ENCODE measurements at places on chromosomes 13 and 19. TPM values are rescaled to one million over a fixed set of nuclear protein-coding genes. Genes with fewer than 3 reads are reported as not detected.
A peak's percentile ranks its signal among the peaks of the same experiment; 100 is the strongest.

The CYP4F11 gene
- 0.53 TPM for polyA plus RNA-seq

The PBX4 gene
- 5.8 TPM for polyA plus RNA-seq

The ZNF235 gene
- polyA plus RNA-seq = 14.2 TPM

The CRLF1 gene
- polyA plus RNA-seq = 4.8 TPM

The POGLUT2 gene
- polyA plus RNA-seq = 48.3 TPM

The PPP1R12C gene
- polyA plus RNA-seq = 114 TPM

GRCh38 chr19:32223106-32223505 is 122.3 kb upstream of the ZNF507 start:
- DNase-seq = no peak

DNA sequence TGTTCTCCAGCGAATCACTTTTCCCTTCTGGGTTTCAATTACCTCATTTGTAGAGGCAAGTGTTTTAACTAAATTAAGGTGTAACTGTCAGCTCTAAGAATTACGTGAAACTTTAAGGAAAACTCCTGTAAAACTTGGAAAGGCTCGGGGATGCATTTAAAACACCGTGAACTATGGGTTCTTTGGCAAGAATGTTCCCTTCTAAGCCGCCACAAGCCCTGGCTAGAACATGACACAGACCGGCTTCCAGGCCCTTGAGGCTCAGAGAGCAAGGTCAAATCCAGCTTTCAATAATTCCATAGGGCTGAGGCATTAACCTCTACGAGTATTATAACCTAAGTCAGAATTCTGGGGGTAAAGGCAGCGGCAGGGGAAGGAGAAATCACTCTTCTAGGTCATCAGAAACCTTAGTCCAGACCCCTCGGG is 685 bp downstream of the VWA8 start:
- DNase-seq = peak; percentile 17

GRCh38 chr13:36685927-36686326 is 12.1 kb downstream of the SERTM1 start:
- DNase-seq = no peak

DNA sequence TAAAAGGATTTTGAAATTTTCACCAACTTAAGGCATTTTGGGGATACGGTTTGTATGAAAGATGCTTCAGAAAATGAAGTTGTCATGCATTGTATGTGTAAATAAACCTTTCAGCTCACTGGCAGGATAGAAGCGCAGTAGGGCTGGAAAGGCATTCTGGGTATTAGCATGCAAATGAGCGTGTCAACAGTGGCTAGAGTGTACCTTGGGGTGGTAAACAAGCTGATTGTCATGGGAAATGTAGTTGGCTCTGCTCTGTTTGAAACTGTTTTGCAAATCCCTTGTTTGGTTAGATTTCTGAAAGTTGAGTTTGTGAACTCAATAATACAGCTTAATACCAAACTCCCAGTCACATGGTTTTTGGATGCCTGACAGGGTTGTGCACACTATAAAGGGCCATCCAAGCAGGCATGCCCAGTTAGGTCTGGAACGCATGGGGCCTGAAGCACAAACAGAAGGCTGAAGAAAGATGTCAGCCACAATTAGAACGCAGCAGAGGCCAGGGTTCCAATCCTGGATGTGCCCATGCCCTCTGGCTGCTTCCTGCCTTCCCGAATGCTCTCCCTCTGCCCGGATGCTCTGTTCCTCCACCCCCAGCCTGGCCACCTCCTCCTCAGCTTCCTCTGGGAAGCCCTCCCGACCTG is 14.6 kb downstream of the GSX1 start:
- no peak for DNase-seq

DNA sequence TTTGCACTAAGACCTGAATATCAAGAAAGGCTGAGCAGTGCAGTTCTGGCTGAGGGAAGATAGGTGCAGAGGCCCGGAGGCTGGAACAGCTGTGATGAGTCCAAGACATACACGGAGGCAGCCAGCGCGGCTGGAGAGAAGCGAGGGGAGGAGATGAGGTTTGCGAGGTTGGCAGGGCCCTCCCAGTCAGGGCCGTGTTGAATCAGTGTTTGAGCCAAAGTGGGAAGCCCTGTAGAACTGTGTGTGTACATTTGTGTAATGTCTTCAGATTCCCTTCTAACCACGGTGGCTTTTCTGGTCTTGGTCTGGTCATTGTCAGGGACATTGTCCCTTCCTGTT is 34.9 kb downstream of the PAK4 start:
- no peak for DNase-seq

- DNase-seq = no peak
Measured at GRCh38 chr19:55209693-55210472, 582 bp upstream of the PTPRH start.

- DNase-seq = no peak
Measured at GRCh38 chr13:112930192-112930591, 38.8 kb upstream of the MCF2L start.

- no peak for DNase-seq
Measured at GRCh38 chr13:27104606-27105005, 67.0 kb downstream of the USP12 start.

- no peak for DNase-seq
Measured at GRCh38 chr19:4362101-4362828, 18.9 kb downstream of the MPND start.

- DNase-seq = no peak
Measured at GRCh38 chr13:95797016-95797415, 120.1 kb downstream of the DNAJC3 start.

- no peak for DNase-seq
Measured at GRCh38 chr13:51158880-51159518, 47.9 kb upstream of the C13orf42 start.

GRCh38 chr13:88461272-88462009 is 790.3 kb downstream of the SLITRK5 start:
- DNase-seq = no peak

DNA sequence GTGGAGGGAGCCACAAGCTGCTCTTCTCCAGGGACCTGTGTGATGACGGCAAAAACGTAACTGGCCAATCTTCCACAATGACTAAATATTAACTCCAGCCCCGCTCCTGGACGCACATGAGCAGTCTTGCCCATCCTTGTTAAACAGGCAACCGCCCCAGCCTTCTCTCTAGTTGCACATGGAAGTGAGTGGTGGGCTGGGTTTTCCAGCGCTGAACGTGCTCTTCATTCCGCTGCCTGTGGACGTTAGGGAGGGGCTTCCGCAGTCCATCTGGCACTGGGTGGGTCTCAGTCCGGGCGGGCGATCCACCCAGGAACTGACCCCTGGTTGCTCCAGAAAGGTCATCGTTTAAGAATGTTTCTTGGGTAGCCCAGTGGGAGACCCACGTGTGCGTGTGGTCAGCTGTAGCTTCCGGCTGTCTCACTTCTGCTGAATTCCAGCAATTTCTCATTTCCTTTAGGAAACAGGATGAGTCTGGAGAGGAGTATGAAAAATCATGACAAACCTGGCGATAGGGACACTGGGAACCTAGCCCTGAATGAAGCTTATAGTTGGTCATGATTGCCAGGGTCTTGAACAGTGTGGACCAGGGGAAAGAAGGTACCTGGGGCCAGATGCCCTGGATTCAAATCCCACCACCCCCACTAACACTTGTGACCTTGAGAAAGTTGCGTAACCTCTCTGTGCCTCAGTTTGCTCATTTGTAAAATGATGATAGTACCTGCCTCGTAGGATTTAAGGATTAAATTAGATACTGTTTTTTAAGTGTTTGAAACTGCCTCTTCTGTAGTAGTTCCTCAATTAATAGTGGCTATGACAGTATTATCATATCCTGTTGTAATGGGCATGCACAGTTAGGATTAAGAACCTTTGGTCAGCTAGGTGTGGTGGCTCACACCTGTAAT is 92.6 kb downstream of the SIPA1L3 start:
- DNase-seq = peak; percentile 47

DNA sequence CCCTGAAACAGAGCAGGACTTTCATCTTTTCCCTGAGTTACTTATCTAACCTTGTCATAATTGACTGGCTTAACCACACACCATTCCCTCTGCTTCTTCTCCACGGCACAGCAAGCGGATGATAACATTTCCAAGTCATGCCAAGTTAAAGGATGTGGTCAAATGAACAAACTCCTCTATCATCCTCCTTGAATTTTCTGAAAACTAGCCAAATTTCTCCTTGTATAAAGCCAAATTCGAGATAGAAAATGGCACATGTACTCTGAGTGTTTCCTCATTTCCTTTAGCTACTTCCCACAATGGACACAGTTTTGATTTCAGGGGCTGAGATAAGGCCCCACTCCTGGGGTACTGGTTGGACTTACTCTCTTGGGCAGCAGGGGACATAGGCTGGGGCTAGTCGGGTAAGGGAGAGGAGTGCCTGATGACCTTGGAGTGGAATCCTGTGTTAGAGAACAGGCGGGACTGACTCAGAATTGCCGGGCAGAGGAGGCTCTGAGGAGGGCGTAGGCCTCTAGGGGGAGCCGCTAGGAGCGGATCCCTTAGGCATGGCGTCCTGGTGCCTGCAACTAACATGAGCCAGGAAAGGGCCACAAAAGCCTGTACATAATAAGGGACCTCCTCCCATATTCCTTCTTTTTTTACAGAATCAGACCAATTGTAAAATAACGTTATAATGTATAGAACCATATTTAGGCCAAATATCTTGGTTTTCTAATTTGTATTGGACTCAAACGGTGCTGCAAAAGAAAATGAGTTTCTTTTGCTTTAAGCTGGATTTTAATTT is 20.3 kb upstream of the TMTC4 start:
- peak; percentile 7 for DNase-seq

DNA sequence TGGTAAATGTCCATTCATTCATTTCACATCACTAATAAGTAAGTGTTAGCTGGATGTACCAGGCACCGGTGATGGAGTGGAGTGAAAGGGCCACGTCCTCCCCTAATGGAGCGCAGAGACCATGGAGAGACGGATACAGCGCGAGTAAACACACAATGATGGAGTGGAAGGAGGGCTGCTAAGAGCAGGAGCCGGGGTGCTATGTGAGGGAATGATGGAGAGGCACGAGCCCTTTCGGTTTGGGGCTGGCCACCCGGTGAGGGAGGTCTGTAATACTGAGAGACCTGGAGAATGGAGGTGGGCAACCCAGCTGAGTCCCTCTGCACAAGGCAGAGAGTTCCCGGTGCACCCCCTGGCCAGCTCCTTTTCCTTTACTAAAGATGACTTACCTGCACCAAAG is 53.7 kb downstream of the PEPD start:
- DNase-seq = no peak

GRCh38 chr13:93344048-93344705 is 117.6 kb downstream of the GPC6 start:
- DNase-seq = no peak

GRCh38 chr13:21362741-21363140 is 96.4 kb downstream of the ZDHHC20 start:
- no peak for DNase-seq

- DNase-seq = peak; percentile 69
Measured at GRCh38 chr19:30711296-30711695, 339.1 kb downstream of the ZNF536 start.

- no peak for DNase-seq
Measured at GRCh38 chr13:25682276-25682675, 310.5 kb downstream of the ATP8A2 start.

- no peak for DNase-seq
Measured at GRCh38 chr13:38191016-38191415, 158.6 kb upstream of the UFM1 start.

DNA sequence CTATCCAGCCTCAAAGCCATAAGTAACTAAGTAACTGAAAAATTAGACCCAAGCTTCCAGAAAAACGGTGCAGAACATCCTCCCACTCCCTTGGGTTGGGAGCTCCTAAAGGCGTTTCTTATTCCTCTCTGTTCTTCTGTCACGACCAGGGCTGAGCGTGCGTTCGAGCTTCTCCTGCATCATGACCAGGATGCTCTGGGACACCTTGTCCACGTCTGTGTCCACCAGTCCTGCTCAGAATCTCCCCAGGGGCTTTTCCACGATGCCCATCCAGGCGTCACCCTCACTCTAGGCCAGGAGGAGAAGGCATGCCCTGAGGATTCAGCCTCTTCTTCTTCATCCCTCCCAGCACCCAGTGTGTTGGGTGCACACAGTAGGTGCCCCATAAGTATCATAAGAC is 37.8 kb upstream of the GAS6 start:
- DNase-seq = no peak

DNA sequence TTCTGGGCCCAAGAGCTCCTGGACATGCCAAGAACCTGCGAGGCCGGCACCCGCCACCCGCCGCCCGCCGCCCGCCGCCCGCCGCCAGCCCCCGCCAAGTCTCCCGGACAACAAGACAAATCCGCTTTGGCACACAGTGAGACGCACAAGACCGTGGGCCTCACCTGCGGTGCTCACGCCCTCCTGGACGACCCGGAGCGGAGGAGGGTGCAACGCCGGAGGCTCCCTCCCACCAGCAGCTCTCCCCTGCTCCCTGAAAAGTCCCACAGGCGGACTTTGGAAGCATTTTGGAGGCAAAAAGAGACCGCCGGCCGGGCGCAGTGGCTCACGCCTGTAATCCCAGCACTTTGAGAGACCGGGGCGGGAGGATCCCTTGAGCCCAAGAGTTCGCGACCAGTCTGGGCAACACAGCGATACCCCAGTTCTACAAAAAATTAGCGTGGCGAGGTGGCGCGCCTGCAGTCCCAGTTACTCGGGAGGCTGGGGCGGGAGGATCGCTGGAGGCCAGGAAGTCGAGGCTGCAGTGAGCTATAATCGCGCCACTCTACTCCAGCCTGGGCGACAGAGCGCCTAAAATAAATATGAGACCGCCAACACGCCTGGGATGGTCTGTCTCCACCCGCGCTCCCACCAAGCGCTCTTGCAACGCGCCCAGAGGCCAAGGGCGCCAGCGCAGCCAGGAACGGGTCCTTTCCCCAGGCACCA is 783 bp downstream of the RHPN2 start:
- no peak for DNase-seq

GRCh38 chr13:90800082-90800746 is 547.3 kb upstream of the MIR17HG start:
- no peak for DNase-seq

DNA sequence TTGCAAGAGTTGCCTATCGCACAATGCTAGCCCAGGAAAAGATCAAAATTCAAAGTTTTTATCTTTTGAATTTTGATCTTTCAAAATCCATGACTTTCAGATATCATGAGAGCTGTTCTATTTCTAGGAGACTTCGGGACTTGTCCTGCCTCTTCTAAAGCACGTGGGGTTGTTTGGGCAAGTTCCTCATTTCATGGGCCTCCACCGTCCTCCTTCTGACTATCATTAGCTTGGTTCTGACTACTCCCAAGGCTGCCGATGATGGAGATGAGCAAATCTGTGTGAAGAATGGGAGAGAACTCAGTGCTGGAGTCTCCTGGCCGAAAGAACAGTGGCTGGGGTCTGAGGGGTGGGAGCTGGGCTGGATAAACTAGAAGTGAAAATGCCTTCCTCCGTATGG is 86.5 kb downstream of the COL4A1 start:
- DNase-seq = no peak

GRCh38 chr19:39544226-39544903 is 4.4 kb upstream of the EID2 start:
- DNase-seq = no peak
